ENCODE measurements at places on chromosomes 7 and 10.

- no peak for DNase-seq
Observed at GRCh38 chr7:18306696-18307095, 188.9 kb upstream of the HDAC9 start.

GRCh38 chr7:151242159-151243044 is 6.1 kb downstream of the SMARCD3 start:
- no peak for DNase-seq

- no peak for DNase-seq
Observed at GRCh38 chr7:30178748-30179436, 44.1 kb downstream of the MTURN start.

GRCh38 chr7:137798073-137798763 is 48.6 kb downstream of the DGKI start:
- DNase-seq: no peak

- no peak for DNase-seq
Observed at GRCh38 chr7:10040674-10041073, 933.0 kb upstream of the PHF14 start.

GRCh38 chr7:55150709-55151451 is 132.1 kb downstream of the EGFR start:
- no peak for DNase-seq

DNA sequence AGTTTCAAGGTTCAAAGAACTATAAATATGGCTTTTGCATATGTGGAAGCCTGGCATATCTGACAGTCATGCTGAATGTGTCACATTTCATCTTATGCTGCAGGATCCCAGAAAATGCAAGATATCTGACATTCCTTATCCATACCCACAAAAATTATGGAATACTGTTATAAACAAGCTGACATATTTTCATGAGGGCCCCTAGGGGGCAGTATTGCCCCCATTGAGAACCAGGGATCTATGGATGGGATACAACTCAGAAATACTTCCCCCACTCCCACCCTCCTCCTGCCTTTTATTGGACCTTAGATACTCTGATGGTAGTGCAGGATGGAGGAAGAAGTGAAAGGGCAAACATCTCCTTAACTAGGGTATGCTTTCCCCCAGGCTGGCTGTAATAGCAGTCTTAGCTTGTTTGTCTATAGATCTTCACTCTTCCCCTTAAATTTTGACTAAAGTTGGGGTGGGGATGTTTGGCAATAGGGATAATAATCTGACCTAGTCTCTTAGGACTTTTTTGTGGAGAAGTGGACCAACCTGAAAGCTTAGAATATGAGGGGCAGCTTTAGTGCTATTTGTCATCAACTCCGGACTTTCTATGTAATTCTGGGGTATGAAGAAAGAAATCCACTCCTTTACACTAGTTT is 3.5 kb upstream of the GNGT1 start:
- no peak for DNase-seq

DNA sequence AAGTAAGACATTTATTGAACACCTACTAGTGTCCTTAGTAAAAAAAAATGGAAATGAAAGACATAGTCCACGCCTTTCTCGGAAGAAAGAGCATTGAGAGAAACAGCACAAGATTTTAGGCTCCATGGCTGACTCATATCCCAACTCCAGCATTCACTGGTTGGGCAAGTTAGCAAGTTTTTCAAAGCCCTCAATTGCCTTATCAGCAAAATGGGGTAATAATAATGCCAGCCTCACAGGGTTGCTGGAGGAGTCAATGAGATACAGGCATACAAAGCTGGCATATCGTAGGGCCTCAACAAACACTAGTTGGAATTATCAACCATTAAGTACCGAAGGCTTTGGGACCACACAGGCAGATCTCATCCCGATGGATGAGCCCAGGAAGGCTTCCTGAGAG is 4.0 kb downstream of the HSPA12A start:
- no peak for DNase-seq

GRCh38 chr7:127245607-127246006 is 7.1 kb downstream of the GRM8 start:
- DNase-seq: no peak

GRCh38 chr10:14822879-14823755 is 14.7 kb downstream of the CDNF start:
- DNase-seq: no peak

GRCh38 chr10:86234107-86234506 is 132.5 kb downstream of the GRID1 start:
- DNase-seq: no peak

DNA sequence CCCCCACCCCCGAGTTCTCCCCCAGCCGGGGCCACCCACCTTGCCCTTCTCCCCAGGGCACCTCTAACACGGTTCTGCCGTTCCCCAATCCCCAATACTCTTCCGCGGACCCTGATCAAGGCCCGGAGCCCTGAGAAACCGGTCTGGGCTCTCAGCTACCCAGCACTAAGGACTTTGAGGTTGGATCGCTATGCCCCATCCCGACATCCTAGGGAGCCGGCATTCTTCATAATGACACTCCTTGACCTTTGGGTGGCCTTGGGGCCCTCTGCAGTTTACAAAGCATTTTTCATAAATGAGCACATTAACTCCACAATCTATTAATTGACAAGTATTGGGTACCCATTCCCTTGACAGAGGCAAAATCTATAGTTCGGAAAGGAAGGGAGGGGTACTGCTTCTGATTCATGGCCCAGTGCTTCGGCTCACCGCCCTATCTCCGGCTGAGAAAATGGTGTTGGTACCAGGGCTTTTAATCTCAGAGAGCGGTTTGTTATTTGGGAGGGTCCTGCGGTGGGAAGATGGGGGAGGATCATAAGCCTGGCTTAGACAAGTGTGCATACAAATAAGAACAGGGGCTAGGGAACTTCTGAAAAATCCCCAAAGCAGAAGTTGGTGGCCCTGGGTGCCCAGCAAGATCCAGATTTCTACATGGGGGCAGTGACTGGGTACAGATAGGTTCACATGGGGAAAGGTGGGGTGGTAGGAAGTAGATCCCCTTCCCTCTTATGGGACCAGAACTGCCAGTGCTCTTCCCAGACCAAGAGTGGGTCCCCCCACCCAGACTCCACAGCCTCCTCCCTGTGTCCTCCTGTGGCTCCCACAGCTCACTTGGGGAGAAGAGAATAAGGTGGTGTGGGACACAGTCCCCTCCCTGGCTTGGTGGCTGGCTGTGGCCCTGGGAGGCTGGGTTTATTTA is 3.2 kb downstream of the IMPDH1 start:
- DNase-seq: no peak

- no peak for DNase-seq
Observed at GRCh38 chr10:97042716-97043562, 142.8 kb downstream of the SLIT1 start.

DNA sequence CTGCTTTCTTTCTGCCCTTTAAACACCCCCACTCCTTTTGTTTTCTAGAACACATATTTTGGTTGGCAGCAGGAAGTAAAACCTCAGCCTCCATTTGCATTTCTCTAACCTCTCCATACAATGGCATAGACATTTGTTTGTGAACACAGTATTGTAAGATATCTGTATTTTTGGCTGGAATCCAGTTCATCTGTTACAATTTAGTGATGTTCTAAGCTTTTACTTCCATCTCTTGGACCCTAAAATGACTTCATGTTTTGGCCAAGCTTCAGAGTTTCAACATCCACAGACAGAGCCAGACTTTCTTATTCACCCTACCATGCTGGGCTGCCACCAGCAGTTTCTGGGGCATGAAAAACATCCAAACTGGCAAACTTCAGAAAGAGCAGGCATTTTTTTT is 21.1 kb upstream of the AUTS2 start:
- no peak for DNase-seq

DNA sequence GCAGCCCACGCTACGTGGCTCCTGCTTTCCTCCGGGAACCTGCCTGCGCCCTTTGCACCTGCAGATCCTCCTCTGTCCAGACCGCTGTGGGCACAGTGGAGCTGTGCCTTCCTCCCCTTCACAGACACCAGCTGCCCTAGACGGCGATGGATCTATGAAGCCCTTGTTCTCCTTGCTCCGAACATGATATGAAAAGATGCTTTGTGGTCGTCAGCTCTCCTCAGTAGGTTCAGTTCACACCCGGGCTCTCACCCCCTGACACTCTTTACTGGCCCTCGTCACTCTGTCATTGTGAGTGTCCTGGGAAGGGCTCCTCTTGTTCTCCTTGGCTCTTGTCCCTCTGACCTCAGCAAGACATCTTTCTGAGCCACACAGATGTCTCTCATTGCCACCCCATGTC is 4.2 kb downstream of the ZNF488 start:
- DNase-seq: no peak

GRCh38 chr10:57579926-57580325 is 687.8 kb downstream of the IPMK start:
- DNase-seq: no peak

DNA sequence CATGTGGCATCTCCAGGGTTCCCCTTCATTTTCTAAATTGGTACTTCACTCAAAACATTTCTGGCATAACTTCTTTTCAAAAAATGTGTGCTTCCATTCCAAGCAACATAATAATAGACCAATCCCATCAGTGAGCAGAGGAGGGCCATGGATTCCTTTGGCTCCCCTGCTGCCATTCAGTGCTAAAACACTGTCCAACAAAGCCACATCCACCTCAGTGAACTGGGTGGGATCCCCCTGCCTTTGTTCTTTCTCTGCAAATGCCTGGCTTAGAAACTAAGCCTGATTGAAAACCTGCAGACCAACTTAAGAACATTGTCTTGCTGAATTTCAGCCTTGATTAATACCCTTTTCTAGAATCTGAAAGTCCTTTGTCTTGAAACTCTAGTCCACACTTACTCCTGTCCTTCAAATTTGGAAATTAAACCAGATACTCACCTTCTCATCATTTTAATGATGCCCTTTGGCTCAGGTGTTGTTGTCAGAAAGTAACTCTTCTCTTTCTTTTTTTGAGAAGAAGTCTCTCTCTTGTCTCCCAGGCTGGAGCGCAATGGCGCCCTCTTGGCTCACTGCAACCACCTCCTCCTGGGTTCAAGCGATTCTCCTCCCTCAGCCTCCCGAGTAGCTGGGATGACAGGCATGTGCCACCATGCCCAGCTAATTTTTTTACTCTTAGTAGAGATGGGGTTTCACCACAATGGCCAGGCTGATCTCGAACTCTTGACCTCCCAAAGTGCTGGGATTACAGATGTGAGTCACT is 132.3 kb downstream of the PLXNA4 start:
- DNase-seq: no peak

DNA sequence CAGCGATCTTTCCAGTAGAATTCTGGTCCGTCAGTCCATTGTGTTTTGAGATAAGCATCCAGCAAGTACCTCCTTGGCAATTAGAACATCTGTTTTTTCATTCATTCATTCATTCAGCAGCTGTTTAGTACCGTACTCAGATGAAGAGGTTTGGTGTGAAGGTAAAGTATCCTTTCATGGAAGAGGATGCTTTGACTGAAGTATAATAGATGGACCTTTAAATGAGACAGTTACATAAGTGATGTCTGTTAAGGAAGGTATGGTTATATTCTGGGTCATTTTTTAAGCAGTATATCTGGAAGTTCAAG is 1.2 kb downstream of the MAPK8 start:
- DNase-seq: no peak

- DNase-seq: no peak
Observed at GRCh38 chr10:126611303-126611702, 59.2 kb downstream of the C10orf90 start.

Measured in activated naive CD4-positive, alpha-beta T cell (primary cell).